ENCODE measurements at places on chromosomes 3 and 15. TPM values are rescaled to one million over a fixed set of nuclear protein-coding genes. Genes with fewer than 3 reads are reported as not detected.

TMEM212 gene
- not detected for total RNA-seq

DNA sequence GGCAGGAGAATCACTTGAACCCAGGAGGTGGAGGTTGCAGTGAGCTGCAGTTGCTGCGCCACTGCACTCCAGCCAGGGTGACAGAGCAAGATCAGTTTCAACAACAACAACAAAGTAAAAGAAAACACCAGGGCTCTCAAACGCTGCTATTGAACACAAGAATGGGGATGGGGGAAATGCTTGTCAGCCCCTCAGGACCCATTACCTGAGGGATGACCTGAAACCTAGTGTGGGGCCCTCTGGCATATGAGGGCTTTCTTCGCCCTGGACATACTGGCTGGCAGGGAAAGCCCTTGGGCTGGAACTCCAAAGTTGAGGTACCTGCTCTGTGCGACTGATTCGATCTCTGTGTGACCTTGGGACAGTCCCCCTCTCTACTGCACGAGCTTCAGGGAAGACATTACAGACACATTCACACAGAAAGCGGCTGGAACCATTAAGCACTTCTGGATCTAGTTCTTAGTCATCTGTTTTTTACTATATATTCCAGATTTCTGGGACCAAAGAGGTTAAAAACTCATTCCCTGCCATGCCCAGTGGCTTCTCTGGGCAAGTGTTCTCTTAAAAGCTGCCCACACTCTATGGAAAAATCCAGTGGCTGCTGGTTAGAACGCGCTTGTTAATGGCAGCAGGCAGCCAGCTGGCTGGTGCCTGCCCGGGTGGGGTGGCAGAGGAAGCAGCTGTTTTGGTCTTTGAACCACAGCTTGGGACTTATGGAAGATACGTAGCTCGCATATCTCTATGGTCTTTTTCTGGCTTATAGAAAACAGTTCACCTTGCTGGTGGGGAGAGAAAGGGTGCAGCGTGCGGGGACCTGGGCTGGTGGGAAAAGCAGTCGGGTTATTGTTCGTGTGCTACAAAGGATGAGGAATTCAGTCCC is 57.2 kb downstream of the ATP1B3 start:
- H3K36me3 ChIP-seq = peaks cover 6% of the 10 kb centered on the region
- H3K4me3 ChIP-seq = no peak overlapping the region
- H3K27me3 ChIP-seq = no peaks in the 10 kb centered on the region
- DNase-seq = no peak
- H3K4me1 ChIP-seq = peaks cover 1% of the 10 kb centered on the region

- no peak overlapping the region for H3K4me3 ChIP-seq
- H3K4me1 ChIP-seq = no peaks in the 10 kb centered on the region
- H3K27me3 ChIP-seq = peaks cover 19% of the 10 kb centered on the region
- DNase-seq = no peak
- no peak overlapping the region for H3K27ac ChIP-seq
- no peaks in the 10 kb centered on the region for H3K36me3 ChIP-seq
Observed at GRCh38 chr15:78715930-78716329, 74.9 kb upstream of the CHRNB4 start.

KY gene
- total RNA-seq = not detected

DNA sequence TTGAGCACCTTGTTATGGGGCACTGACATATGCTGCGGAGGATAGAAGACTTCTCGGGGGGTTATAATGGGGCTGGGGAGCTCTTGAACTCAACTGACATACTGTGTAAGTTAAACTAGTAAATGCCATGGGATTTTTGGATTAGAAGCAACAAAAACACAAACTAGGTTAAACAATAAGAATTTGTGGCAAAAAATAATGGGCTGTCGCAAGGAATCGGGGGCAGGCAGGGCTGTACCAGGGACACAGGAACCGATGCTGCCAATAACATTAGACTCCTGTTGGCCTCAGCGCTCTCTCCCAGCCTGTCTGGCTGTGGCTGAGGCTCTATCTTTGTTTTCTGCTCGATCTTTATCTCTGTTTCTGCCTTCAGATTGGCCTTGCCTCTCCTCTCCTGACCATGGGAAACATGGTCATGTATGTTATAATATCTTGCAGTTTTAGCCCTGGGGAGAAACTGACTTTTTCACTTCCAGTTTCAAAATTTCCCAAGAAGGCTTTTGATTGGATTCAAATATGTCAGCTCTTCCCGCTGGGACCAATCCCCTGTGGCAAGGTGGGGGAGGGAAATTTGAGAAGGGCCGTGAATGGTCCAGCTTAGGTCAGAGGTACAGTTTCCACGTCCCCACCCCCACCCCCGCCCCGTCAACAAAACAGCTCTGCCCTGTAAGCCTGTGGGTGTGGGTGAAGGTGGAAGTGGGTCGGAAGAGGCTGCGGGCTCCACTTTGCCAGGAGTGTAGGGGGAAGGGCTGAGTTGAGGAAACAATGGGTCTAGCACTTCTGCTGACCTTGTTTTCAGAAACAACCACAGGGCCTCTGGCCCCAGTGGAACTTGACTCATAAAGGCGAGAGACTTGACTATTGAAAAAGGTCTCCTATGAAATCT is 161.1 kb upstream of the TBL1XR1 start:
- no peak for DNase-seq
- H3K27me3 ChIP-seq = no peaks in the 10 kb centered on the region
- H3K4me3 ChIP-seq = peak overlapping the region; percentile 55
- no peaks in the 10 kb centered on the region for H3K36me3 ChIP-seq
- H3K27ac ChIP-seq = peak overlapping the region; percentile 93
- H3K4me1 ChIP-seq = peaks cover 55% of the 10 kb centered on the region
